ENCODE measurements at places on chromosomes 5 and 9.

GRCh38 chr5:149518620-149519019 is 32.6 kb downstream of the CSNK1A1 start:
- peak; percentile 2 for DNase-seq

DNA sequence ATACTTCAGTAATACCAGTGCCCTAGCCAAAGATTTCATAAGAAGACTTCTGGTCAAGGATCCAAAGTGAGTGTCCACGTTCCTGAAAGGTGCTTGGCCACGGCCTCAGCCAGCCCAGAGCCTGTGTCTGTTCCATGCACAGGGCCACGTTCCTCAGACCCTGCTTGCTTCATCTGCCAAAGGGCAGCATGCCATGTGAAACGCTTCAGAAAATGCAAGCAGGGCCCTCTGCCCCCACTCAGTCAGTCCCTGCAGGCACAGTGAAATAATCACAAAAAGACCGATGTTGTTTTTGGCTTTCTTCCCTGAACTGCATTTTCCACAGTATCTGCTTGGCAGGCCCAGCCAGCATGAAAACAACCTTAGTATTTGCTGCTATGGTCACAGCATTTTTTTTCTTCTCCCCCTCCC is 85.5 kb upstream of the CTSL start:
- DNase-seq = no peak

GRCh38 chr5:150262502-150262901 is 27.1 kb downstream of the CAMK2A start:
- no peak for DNase-seq

DNA sequence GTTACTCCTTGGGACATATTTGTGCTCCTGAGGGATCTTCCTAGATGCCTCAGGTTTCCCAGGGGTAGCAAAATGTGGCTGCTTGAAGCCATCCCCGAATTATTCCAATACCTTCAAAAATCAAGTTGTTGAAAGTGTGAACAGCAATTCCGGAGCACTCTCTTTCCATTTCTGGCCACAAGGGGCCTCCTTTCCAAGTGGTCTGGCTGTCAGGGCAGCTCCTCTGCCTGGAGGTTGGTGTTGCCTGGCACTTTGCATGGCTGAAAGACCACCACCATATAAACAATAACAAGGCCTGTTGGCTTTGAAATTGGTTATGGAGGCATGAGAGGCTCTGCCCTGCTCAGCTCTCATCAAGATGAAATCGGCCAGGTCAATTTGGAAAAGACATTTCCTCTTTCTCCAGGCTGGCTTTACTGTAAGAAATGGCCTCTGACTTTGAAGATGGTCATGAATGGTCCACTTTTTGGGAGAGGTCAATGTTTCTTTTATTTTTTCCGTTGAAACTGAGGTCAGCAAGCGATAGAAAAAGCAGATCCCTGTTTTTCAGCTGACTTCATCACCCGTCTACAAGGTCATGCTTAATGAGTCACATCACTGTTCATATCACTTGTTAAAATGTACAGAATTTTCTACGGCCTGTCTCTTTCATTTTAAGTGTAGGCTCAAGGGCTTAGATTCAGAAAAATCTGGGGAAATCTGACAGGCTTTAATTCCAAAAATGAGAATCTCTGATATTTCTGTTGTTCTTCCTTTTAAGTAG is 481.1 kb upstream of the ZNF608 start:
- DNase-seq = no peak

GRCh38 chr5:168771678-168772077 is 192.5 kb upstream of the PANK3 start:
- DNase-seq = no peak

- no peak for DNase-seq
Measured at GRCh38 chr5:9670371-9670770, 40.2 kb upstream of the TAS2R1 start.

DNA sequence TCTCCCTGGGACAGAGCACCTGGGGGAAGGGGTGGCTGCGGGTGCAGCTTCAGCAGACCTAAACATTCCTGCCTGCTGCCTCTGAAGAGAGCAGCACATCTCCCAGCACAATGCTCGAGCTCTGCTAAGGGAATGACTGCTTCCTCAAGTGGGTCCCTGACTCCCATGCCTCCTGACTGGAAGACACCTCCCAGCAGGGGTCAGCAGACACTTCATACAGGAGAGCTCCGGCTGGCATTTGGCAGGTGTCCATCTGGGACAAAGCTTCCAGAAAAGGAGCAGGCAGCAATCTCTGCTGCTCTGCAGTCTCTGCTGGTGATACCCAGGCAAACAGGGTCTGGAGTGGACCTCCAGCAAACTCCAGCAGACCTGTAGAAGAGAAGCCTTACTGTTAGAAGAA is 77.2 kb downstream of the SLCO6A1 start:
- no peak for DNase-seq

- no peak for DNase-seq
Measured at GRCh38 chr5:161256957-161257356, 289.6 kb downstream of the GABRB2 start.

GRCh38 chr9:90985631-90986030 is 184.0 kb downstream of the SYK start:
- DNase-seq = no peak

Data from inflammatory macrophage (primary cell).